ENCODE measurements at places on chromosomes 3 and 15.

- DNase-seq, result no peak
Observed at GRCh38 chr15:72783004-72783639, 436 bp downstream of the ADPGK start.

DNA sequence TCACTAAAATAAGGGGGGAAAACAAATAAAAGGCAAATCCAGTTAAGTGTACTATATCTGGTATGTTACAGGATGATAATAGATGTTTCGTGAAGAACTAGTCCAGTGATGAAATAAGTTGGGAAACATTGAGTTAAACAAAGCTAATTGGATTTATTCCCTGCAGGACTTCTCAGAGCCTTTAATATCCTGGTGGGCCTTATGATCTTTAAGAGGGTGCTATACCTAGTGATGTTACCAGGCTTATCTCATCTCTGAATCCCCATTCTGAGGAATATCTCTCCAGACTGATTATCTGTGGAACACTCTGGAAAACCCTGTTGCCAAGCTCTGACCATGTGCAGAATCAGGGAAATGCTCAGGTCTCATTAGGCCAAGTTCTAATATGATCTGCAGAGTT is 54.8 kb upstream of the POMGNT2 start:
- no peak for DNase-seq

- no peak for DNase-seq
Observed at GRCh38 chr3:195105389-195105788, 165.6 kb downstream of the XXYLT1 start.

DNA sequence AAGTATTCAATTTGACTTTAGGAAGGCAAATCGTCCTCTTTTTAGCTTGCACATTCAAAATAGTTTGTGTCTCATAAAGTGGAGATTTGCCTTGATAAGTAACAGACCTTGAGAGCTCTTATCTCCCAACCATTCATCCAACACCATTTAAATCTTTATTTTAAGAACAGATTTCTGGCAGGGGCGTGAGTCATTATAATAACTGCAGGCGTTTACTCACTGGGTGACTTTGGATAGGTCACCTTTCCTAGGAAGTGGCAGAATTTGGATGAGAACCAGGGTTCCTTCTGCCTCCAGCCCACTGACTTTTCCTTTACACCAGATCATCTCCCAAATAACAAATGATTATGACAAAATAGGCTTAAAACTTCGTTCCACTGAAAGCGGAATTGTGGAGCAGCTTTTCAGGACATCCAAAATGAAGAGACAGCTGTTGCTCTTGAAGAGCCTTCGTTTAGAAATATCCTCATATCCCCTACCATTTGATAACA is 5.0 kb downstream of the LMCD1 start:
- DNase-seq, result no peak

DNA sequence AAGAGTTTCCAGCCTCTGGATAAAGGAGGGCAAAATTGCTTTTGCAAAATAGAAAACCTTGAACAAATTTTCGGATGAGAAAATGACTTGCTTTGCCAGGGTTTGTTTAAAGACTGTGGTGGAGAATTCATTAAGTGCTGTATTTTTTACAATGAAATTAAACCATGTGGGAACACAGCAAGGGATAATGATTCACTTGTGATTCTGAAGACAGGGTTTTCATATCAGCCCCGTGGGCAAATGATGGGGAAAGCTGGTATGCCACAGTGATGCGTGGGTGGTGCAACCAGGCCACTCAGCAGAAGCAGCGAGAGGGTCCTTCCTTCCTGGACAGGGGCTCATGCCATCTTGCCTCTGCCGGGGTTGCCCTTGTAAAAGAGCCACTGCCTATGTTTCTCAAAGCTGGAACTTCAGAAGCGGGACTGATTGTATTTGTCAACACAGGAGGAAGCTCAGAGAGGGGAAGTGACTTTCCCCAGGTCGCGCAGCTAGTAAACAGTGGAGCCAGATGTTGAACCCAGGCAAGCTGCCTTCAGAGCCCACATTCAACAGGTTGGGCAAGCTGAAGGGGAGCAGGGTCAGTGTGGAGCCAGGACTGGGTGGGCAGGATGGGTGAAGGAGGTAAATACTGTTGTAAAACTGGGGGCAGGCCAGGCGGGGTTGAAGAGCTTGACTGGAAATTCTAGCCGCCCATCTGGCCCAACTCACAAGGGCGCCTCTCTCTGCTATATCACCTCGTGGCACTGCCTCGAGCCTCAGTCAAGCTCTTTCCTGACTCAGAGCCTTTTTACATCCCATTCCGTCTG is 79.1 kb downstream of the TOP2B start:
- no peak for DNase-seq

- no peak for DNase-seq
Observed at GRCh38 chr3:182809531-182809930, 16.2 kb downstream of the ATP11B start.

GRCh38 chr3:187913617-187914033 is 168.4 kb upstream of the BCL6 start:
- DNase-seq, result no peak

DNA sequence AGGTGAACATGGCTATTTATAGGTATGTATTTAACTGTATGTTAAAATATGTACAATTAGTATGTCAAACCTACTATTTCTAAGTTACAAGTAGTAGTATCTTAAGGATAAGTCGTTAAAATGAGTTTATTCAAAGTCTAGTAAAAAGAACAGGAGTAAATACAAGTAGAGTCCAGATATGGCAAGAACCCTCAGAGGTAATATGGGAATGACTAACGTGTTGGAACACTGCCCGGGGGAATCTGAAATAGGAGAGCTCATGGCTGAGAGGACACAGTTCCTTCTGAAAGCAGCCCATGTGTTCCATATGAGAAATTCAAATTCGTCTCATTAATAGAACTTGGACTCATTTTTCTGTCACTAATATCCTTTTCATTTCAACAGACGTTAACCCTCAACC is 158.8 kb downstream of the CLSTN2 start:
- no peak for DNase-seq

GRCh38 chr3:48835650-48836366 is 11.9 kb downstream of the PRKAR2A start:
- DNase-seq, result no peak

All from activated CD4-positive, CD25-positive, alpha-beta regulatory T cell (primary cell).